ENCODE measurements at places on chromosomes 6 and 20.
A peak's percentile ranks its signal among the peaks of the same experiment; 100 is the strongest.

- no peak for DNase-seq
These were observed 57.2 kb upstream of the GGTLC1 start for GRCh38 chr20:24045621-24046318.

- DNase-seq = no peak
These were observed 7.4 kb upstream of the LAMA5 start for GRCh38 chr20:62374331-62375152.

DNA sequence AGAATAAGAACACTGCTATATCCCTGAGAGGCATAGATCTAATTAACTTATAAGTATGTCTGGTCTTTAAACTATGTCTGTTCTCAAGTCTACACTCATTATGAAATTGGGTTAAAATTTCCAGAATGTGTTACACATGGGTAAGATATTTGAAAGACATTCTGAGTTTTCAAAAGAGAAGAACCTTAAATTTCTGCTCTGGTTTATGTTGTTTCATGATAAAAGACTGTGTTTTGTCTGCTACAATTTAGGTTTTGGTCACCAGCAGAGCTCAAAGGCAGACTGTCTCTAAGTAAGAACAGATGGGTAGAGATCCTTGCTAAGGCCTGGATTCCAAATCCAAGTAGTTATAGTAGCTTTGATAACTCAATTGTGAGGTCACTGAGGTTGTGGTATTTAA, 6.0 kb downstream of the STMND1 start:
- no peak for DNase-seq

GRCh38 chr6:165660857-165661663, 2.0 kb downstream of the PDE10A start:
- DNase-seq = no peak

- DNase-seq = peak; percentile 1
These were observed 99.3 kb downstream of the LRRC1 start for GRCh38 chr6:53894091-53894490.

- no peak for DNase-seq
These were observed 39.0 kb downstream of the ADGRF4 start for GRCh38 chr6:47737406-47737805.

GRCh38 chr6:168455847-168456530, 15.0 kb downstream of the SMOC2 start:
- no peak for DNase-seq

DNA sequence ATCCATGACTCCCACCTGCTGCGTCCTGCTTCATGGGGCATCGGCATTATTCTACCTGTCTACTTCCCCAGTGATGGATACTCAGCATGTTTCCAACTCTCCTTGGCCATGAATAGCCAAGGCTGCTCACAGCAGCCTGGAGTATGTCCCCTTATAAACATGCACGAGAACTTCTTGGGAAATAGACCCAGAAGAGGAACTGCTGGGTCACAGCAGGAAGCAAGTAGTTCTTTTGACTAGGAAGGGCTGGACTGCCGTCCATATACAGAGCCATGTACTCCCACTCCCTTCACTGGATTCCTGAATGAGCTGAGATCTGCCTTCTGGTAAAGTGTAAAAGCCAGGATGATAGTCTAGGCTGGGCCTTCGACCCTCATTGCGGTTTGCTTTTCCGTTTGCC, 106.3 kb upstream of the KCNK16 start:
- DNase-seq = no peak

DNA sequence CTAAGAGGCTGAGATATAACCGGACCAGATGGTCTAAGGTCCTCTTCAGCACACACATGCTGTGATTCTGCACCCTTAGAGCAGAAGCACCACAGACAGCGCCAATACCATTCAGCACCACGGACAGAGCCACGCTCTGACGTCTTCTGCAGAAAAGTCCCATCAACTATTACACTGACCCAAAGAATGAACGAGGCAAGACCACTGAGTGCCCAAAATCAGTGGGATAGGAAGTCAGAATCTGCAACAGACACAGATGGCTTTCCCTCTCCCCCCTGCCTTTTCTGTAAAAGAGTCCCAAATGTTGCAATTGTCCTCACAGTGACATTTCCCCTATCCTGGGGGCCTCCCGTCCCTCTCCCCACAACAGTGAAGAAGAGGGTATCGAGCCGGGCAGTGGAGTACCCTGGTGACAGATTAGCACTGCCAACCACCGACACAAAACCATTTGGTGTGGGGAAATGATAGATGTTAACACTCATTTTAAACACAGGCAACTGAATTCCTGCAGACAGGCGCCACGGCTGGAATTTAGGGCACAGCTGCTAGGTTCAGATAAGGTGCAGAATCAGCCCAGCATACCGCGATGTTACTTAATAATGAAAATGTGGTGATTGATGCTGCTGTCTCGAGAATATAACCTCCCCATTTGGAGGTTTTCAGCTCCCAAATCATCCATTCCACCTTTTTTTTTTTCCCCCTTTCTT, 66.6 kb upstream of the CTNNBL1 start:
- DNase-seq = no peak

GRCh38 chr6:167140589-167141474, 16.9 kb downstream of the GPR31 start:
- no peak for DNase-seq

DNA sequence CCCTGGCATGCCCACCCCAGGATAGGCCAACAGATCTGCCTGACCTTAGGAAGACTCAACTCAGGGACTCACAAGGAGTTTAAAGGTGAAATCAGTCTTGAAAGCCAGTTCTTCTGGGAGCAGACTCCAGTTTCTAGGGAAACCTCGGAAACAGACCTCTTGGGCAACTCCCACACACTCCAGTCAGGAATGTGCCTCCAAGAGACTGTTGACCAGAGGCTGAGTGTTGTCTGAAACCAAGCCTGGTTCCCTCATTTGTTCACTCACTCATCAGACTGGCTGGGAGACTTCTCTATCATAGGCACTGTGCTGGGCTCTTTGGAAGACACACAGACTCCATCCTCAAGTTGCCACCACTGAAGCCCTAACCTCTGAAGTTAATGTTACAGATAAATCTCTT, 1.8 kb downstream of the TREM1 start:
- DNase-seq = no peak

DNA sequence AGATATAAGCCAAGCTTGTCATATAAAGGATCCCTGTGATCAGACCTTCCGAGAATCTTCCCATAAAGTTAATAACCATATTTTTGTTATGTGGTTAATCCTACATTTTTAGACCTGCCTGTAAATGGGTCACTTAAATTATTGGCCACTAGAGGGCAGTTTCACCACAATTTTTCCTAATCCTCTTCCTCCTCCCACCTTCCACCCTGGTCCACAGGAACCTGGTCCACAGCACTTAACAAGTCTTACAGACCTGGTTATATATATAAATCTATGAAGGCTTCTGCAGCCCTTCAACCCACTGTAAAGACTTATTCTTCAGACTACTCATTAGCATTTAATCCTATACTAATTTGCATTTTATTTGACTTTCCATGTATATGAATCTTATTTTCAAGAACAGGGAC, 28.3 kb downstream of the MRS2 start:
- DNase-seq = peak; percentile 21

Measured in CD4-positive, alpha-beta T cell treated with Interleukin-4 for 1 hour (primary cell).